ENCODE measurements at places on chromosomes 2 and 18.
A peak's percentile ranks its signal among the peaks of the same experiment; 100 is the strongest.

- DNase-seq = peak; percentile 20
Measured at GRCh38 chr2:173741759-173742158, 223.4 kb downstream of the SP3 start.

- no peak for DNase-seq
Measured at GRCh38 chr18:76328140-76328539, 166.9 kb downstream of the ZNF516 start.

DNA sequence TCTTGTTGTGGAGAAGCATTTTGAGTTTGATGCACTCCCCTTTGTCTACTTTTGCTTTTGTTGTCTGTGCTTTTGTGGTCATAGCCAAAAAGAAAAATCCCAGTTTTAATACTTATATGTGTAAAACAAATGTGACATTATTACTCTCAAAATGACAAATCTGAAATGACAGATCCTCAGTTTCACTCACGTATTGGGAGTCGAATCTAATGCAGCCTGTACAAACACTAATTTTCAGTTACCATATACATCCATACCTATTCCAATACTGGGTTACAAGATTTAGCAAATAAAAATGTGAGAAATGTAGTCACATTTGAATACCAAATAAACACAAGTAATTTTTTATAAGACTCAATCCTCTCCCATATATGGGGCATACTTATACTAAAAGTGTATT, 148.2 kb upstream of the ZNF516 start:
- DNase-seq = no peak

- peak; percentile 79 for DNase-seq
Measured at GRCh38 chr2:129877289-129877741, 102.2 kb upstream of the RAB6C start.

- DNase-seq = no peak
Measured at GRCh38 chr2:96233880-96234316, 25.3 kb upstream of the STARD7 start.

DNA sequence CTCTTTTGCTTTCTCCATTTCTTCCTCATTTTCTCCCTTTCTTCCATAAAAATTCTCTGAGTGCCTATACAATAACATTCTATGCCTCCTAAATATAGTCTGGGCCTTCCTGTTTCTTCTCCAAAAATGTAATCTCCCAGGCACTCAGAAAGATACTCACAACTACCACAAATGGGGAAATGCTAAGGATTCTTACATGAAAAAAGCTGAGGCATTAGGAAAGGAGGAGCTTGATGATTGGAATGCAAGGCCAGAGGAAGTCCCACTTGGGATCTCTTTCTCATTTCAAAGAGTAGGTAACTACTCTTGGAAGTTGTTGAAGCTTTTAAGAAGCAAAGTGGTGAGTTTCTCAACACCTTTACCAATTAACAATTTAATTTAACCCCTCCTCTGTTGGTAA, 3.4 kb downstream of the VSNL1 start:
- no peak for DNase-seq

- peak; percentile 39 for DNase-seq
Measured at GRCh38 chr18:37778417-37779165, 213.0 kb upstream of the CELF4 start.

- DNase-seq = no peak
Measured at GRCh38 chr18:58042826-58043490, 1.1 kb upstream of the NEDD4L start.

DNA sequence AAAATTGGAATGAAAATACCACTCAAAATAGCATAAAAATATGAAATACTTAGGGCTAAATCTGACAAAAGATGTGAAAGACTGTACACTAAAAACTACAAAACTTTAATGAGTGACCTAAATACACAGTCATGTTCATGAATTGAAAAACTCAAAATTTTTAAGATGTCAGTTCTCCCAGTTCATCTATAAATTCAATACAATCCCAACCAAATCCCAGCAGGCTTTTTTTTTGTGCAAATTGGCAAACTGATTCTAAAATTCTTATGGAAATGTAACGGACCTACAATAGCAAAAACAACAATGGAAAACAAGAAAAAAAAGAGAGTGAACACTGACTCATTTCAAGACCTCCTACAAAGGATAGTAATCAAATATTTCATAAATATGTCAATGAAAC, 4.4 kb upstream of the USP40 start:
- DNase-seq = no peak

DNA sequence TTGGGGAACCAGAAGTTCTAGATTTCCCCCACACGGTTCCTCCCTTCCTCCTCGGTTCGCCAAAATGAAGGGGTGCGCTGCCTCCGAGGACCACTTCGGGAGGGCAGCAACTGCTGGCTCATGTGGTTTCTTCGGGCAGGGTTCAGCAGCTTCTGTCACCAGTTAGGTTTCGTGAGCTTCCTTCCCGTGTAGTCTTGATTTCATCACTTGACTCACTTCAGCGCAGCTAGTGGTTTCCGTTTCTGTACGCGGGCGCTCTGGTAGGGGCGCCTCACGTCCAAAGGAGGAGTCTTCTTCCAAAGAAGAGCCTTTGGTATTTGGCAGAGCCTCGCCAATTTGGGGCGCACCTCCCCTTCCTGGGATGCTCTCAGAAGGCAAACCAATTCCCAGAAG, 485 bp upstream of the GALNT3 start:
- DNase-seq = no peak

DNA sequence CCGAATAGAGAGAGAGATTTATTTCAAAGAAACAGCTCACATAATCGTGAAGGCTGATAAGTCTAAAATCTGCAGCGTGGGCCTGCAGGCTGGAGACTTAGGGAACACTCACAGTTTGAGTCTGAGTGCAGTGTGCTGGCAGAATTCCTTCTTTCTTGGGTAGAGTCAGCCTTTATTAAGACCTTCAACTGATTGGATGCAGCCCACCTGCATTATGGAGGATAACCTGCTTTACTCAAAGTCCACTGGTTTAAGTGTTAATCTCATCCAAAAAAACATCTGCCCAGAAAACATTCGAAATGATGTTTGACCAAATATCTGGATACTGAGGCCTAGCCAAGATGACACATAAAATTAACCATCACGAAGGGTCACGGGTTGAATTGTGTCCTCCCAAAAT, 16.3 kb downstream of the PROC start:
- DNase-seq = no peak

DNA sequence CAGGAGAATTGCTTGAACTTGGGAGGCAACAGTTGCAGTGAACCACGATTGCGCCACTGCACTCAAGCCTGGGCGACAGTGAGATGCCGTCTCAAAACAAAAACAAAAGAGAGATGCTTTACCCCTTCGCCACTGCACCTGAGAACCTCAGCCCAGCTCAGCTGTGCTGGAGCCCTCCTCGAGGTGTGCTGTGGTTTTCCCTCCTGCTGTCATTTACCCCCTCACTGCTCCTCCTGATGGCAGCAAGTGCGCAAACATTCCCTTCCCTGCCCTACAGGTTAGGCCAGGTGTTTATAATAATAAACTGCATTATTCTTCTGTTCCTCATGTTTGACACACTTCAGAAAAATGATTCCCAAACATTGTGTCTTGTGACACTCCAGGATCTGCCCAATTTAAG, 8.4 kb downstream of the FBXO36 start:
- DNase-seq = no peak

- DNase-seq = no peak
Measured at GRCh38 chr2:20172273-20173055, 52.5 kb downstream of the SDC1 start.

DNA sequence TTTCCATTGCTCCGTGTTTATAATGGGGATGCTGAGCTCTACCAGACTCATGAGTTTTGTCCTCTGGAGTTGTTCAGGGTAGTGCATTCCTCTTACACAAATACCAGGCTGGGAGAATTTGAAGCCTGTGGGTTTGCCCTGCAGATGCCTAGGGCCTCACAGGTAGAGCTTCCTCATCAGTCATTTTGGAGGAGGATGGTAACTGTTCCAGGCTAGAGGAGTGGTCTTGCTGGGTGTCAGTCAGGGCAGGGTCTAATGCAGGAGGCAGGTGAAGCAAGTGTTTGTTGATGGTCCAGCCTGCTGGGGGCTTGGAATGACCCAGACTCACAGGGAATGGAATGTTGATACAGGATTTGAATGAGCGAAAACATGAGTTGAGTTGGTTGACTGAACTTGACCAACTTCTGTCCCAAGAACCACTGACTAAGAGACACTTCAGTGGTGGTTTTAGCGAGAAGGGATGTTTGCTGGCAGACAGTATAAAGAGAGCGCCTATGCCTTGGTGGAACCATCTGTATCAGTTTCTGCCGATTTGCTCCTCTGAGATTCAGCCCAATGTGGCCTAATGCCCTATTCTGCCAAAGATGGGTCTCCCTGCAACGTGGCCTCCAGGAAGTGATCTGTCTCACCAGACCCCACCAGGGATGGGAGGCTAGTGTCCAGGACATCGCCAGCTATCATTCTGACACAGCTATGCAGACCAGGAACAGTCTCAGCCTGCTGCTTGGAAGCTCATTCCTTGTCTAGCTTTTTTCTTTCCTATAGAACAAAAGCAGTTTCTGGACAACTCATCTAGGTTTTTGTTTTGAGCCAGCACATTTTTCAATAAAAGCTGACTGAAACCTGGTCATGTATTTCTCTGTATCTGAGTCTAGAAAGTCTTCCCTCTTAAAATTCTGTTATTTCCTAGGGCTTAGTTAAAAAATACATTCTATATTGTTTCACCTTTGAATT, 9.3 kb downstream of the IL1R2 start:
- no peak for DNase-seq

- peak; percentile 63 for DNase-seq
Measured at GRCh38 chr2:36356298-36356989, 866 bp downstream of the CRIM1 start.

DNA sequence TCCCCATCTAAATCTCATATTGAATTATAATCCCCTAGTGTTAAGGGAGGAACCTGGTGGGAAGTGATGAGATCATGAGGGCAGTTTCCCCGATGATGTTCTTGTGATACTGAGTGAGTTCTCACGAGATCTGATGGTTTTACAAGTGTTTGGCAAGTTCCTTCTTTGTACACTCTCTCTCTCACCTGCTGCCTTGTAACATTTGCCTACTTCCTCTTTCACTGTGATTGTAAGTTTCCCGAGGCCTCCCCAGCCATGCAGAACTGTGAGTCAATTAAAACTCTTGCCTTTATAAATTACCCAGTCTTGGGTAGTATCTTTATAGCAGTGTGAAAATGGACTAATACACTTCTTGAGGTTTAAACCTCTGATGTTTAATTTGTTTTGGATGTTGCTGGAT, 177.5 kb downstream of the CD8B2 start:
- DNase-seq = no peak

DNA sequence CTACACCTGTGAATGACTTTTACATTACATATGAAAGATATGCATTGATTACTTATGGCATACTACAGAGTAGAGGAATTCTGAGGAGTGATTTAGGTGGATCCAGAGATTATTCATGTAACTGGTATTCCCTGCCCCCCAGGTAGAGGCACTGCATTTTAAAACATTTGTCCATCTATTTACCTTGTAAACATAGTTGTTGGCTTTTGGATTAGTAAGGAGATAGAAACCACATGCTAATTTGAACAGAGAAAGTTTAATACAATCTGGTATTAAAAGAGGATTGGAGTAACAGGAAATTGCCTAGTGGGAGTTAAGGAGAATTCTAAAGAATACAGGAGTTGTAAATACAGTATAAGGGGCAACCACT, 15.9 kb downstream of the GALNT3 start:
- DNase-seq = no peak

- no peak for DNase-seq
Measured at GRCh38 chr2:41933585-41934320, 114.1 kb upstream of the PKDCC start.

DNA sequence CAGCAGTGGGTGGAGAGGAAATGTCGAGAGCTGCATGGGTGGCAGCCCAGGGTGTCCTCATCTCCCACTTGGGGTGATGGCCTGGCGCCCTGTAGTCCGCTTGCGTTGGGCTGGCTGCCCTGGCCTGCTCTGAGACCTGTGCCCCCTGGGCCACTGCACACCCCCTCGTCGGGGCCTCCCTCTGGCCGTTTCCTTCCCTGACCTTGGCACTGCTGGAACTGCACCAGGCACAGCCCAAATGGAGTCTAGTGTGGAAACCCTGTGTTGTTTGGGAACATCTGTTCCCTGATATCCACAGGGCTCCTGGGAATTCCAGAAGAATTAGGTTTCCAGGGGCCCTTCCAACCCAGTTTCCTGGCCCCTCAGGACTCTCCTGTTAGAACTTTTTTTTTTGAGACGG, 13.9 kb downstream of the EFHD1 start:
- DNase-seq = no peak

DNA sequence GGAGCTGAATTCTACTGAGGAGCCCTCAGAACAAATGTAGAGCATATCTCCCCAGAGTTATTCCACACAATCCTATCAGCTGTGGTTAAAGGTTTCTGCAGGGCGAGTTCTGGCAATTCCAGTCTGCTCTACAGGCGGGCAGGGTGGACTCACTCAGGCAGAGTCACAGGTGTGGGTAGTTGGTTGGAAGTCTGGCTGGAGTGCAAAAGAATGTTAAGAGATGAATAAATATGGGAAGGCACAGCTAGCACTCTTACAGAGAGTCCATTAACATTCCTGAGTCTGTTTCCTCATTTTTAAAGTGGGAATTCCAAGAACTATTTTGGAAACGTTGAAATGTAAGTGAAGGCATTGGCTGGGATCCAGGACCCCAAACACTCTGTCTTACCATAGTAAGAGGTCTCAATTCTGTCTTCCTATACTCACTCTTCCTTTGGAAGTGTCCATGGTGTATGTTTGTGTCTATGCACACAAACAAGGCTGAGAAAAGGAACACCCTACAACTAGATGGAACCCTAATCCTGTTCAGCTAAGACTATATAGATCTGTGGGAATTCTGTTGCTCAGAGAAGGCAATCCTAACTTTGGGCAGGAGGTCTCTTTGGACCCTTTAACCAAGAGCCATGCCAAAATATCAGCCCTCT, 63.3 kb upstream of the AQP4 start:
- no peak for DNase-seq

DNA sequence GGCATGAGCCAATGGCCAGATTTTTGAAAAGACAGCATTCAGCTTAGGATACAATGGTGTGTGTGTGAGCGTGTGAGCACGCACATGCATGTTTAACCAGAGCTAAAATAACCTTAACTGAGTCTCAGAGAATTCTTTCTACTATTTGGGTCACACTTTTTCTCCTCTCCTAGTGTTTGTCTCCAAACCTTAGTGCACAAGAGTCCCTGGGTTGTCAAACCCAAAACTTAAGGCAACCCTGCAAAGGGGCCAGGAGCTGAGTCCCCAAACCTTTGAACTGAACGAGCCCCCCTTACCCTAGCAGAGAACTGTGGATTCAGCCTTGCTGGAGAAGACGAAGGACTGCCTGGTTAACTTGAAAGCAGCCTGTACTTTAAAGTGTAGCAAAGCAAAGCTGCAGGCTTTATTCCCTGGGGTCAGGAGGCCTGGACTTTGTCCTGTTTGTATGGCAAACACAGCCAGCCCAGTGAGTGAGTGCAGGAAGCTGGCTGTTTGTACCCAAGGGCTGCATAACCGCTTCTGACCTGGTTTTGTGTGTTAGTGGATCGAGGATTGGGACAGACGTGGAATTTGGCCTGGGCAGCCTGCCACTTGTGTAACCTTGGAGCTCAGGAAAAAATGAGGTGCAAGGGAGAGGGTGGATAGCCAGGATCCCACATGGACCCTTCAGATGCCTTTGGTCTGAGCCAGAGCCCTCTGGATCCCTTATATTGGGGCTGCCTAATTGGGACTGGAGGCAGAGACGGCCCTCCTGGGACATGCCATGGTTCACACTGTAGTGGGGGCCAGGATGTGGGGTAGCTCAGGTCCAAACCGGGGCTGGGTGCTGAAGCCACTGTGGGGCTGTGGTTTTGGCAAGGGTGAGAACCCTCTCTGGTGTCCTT, 6.4 kb upstream of the PSMD1 start:
- no peak for DNase-seq

GRCh38 chr2:168751104-168751740, 51.2 kb upstream of the NOSTRIN start:
- no peak for DNase-seq

GRCh38 chr2:175166216-175166824, 1.7 kb downstream of the ATF2 start:
- peak; percentile 45 for DNase-seq
